ENCODE measurements at places on chromosomes 1 and 21. TPM values are rescaled to one million over a fixed set of nuclear protein-coding genes. Genes with fewer than 3 reads are reported as not detected.

RHD gene
- not detected for total RNA-seq

CGN gene
- 0.22 TPM for total RNA-seq

TSACC gene
- not detected for total RNA-seq

- DNase-seq: no peak
Measured at GRCh38 chr1:64569411-64569810, 99.5 kb downstream of the CACHD1 start.

DNA sequence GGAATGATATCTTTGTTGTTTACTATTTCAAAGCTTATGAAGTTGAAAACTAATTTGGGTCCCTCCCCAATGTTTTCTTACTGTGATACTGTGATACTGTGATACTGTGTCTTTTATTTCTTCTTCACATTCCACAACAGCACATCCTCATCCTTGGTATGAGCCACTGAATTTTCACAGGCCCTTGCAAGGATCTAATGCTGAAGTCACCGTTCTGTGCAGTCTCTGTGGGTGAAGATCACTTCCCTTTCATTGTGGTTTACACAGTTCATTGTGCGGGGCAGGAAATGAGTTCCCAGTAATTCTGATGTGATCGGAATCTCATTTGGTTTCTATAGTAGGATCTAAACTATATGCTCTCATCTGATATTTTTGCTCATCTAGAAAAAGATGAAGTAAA, 32.1 kb upstream of the PAXBP1 start:
- DNase-seq: no peak

CORT gene
- total RNA-seq: 0.32 TPM

RNF2 gene
- 13.3 TPM for total RNA-seq
